ENCODE measurements at places on chromosomes 3 and 15. TPM values are rescaled to one million over a fixed set of nuclear protein-coding genes. Genes with fewer than 3 reads are reported as not detected.

The BFSP2 gene
- total RNA-seq, result not detected

The MEGF11 gene
- not detected for total RNA-seq

DNA sequence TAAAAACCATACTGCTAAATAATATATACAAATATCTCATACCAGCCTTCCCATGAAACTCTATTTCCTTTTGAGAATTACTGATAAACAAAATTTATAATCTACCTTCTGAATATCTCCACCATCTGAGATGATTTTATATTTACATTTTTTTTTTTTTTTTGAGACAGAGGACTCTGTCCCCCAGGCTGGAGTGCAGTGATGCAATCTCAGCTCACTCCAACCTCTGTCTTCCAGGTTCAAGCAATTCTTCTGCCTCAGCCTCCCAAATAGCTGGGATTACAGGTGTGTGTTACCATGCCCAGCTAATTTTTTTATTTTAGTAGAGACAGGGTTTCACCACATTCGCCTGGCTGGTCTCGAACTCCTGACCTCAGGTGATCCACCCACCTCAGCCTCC, 42.8 kb upstream of the IGF2BP2 start:
- no peak for DNase-seq
- no peak overlapping the region for H3K4me3 ChIP-seq
- H3K27me3 ChIP-seq, result no peaks in the 10 kb centered on the region
- H3K4me1 ChIP-seq, result no peaks in the 10 kb centered on the region
- H3K36me3 ChIP-seq, result no peaks in the 10 kb centered on the region
- no peak overlapping the region for H3K27ac ChIP-seq

- H3K27me3 ChIP-seq, result peaks cover 9% of the 10 kb centered on the region
- no peak for DNase-seq
- no peak overlapping the region for H3K4me3 ChIP-seq
- no peaks in the 10 kb centered on the region for H3K4me1 ChIP-seq
- no peak overlapping the region for H3K27ac ChIP-seq
- H3K36me3 ChIP-seq, result no peaks in the 10 kb centered on the region
Measured at GRCh38 chr3:42872718-42873117, 3.0 kb downstream of the CYP8B1 start.

The ZNF385D gene
- total RNA-seq, result not detected

DNA sequence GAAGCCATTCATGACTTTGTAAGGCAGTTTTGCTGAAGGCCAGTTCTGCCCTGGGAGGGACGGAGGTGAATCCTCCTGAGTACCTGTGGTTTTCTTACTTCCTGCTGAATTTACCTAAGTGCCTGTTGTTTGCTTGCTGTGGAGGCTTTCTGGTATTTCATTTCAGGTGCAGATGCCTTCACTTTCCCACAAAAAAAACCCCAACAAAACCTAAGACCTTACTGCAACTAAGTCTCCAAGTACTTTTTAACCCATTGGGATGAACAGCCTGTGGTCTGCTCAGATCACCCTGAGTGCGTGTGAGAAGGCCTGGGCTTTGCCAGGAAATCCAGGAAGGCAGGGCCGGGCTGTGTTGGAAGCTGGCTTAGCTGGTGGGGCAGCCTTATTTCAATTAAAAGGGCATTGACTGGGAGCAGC, 65.3 kb downstream of the IGF1R start:
- peaks cover 52% of the 10 kb centered on the region for H3K4me1 ChIP-seq
- H3K27ac ChIP-seq, result peak overlapping the region; percentile 61
- no peaks in the 10 kb centered on the region for H3K27me3 ChIP-seq
- DNase-seq, result no peak

DNA sequence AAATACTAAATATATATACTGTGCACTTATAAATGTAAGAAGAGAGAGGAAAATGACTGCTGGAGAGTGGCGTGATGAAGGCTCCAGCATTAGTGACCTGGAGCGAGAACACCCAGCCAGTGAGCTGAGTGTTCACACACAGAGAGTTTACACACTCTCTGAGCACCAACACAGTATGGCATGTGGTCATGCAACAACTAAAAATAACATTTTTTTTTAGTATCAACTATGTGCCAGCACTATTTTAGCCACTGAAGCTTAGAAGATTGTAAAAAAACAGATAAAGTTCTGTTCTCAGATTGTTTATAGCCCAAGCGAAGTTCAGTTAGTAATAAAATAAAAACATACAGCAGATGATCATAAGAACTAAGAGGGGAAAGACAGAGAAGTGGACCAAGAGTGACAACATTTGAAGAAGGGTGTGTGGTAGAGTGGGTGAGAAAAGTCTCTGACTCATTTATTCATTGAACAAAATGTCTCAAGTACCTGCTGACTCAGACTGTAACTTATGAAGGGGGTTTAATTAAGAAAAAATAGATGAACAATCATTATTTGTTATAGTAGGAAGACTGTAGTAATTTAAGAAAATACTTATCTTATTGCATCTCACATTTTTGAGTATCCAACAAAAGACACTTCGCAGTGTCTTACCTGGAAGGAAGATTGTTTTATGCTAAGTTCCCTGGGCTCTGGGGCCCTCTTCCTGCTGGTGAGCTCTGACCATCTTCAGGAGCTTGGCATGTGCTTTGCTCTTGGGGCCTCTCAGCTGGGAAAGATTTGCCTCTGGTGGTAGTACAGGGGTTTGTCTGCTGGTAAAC, 43.8 kb downstream of the GAP43 start:
- H3K27ac ChIP-seq, result no peak overlapping the region
- no peak overlapping the region for H3K4me3 ChIP-seq
- peaks cover 35% of the 10 kb centered on the region for H3K4me1 ChIP-seq
- DNase-seq, result no peak
- H3K36me3 ChIP-seq, result no peaks in the 10 kb centered on the region

The HES1 gene
- 0.91 TPM for total RNA-seq

The TLR9 gene
- total RNA-seq, result 1.2 TPM

All from activated T-cell treated with anti-CD3 and anti-CD28 coated beads, Interleukin-2, amount 50 U/mL, for 72 hours (primary cell).